EH (cell line): ENCODE measurements at places on chromosomes 2 and 18.
A peak's percentile ranks its signal among the peaks of the same experiment; 100 is the strongest.

DNA sequence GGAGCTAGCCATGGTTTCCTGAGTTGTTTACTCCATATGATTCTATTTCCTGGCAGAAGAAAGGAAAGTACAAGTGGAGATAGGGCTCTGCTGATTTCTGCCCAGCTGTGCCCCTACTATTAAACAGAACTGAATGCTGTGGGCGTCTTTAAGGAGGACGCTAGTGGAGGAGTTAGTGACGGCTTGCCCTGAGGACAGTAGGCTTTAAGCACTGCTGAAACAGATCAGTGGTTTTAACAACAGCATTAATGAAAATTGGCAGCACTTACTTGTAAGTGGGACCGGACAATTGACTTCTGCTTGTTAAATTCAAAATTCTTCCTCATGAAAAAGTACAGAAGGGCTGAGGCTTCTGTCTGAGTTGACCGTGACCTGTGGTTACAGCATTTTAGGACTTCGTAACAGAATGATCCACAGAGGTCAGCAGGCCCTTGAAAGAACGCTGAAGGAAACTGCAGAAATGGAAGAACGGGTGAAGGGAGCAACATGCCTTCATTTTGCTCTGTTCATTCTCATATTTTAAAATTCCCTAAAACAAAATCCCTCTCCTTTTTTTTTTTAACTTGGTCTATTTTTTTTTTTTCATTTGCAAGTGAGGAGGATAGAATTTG, 80.6 kb upstream of the CCDC195 start:
- no peak for DNase-seq

DNA sequence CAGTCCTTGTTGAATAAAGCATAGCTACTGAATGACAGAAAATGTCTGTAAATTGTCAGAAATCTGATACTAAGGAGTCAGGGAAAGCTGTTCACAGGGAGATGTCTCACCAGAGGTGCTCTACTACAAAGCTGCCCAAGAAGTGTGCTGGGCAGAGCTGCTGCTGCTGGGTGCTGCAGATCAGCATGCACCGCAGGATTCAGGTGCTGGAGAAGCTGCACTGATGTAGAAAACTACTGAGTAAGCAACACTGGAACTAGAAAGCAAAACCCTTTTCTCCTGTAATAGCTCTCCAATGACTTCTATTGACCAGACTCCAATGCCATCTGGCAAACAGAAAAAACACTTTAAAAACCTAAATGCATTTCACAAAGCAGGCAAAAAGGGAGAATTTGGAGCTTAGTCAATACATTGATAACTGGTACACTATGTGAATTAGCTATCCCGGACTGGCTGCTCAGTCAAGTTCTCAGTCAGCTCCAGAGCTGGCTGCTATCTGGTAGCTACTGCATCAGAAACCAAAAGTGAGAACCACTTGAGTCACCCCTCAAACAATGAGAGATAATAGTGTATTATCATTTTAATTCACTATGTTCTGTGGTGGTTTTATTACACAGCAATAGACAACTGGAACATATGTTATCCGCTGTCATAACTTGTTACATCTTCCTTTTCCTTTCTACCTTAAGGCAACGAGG, 493.1 kb downstream of the CPS1 start:
- no peak for DNase-seq

DNA sequence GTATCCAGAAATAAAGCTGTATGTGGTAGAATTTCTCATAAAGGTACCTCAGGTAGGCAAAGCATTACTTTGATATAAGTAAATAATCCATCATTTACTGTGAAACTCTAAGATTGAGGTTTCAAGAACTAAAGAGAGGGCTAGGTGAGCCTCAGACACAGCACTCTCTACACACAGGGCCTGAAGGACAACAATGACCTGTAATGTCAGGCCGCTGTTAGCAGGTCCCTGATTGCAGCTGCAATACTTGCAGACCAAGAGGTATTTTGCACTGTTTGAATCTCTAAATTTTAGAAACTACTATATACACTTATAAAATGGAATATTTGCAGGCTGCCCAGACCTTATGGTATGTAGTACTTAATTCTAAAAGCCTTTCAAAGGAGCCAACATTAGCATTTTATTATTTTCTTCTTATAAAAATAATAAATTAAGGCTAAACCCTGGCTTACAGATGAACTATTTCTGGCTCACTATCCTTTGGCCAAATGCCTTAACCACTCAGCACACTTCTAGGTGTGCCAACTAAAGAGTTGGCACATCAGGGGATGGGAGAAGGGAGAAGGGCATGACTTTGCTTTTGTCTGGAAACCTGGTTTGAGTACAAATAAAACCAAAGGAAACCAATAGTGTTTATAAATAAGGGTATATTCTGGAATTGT, 66.7 kb upstream of the SLC39A10 start:
- no peak for DNase-seq

DNA sequence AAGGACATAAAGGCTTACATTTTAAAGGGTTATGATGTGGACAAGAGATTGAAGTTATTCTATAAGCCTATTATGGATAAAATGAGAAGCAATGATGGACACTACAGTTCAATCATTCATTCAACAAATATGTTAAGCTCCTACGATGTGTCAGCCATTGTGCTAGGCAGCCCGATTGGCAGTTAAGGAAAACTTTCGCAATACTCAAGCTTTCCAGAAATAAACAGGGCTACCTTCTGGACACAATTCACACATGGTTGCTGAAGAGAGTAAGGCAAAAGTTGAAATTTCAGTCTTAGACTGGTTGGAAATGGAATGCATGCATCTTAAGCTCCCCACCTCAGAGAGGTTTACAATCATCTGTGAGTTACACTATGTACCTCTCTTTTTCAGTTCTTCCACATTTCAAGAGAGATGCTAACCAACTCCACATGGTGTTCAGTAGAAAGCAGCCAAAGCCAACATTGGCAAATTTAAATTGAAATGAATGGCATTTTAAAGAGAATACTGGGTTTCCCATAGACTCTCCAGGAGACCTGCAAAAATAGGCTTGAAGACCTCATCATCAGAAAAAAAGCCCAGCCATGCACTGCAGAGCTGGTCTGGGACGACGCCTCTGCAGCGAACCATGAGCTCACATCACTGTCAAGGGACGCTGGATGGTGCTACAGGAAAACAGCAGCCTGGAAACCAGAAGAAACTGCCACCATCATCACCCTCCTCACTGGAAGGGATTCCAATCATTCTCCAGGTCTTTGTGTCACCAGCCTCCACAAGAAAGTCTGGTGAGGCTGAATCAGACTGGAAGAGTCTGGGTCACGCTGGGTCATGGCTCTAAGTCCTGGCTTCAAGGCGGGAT, 276.3 kb downstream of the AFF3 start:
- peak; percentile 97 for DNase-seq

- DNase-seq: peak; percentile 71
Observed at GRCh38 chr18:10085416-10085815, 171.6 kb downstream of the VAPA start.

GRCh38 chr2:179842498-179843153, 18.8 kb downstream of the ZNF385B start:
- peak; percentile 35 for DNase-seq

DNA sequence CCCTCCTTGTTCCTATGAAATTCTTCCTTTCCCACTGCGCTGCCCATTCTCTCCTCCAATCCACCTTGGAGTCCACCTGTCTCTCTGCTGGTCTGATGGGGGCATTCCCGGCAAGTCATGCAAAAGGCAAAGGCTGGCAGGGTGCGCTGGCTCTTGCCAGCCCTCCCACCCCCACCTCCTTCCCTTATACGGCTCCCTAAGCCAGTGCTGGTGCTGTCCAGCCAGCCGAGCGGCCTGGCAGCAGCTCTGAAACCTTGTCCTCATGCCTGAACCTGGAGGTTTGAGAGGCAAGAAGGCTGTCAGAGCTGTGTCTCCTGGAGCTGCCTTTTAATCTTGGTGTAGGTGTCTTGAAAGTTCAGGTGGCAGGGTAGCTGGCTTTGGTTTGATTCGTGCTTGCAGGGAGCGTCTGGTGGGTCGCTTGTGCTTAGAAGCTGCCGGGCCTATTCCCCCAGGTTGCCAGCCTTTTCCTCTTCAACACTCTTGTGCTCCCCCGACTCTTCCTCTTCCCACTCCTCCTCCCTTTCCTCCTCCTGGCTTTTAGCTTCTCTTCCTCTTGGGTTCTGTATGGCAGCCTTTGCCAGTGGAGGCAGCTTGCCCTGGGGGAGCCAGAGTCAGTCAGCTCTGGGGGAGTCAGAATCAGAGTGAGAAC, 748 bp downstream of the LIPG start:
- no peak for DNase-seq

DNA sequence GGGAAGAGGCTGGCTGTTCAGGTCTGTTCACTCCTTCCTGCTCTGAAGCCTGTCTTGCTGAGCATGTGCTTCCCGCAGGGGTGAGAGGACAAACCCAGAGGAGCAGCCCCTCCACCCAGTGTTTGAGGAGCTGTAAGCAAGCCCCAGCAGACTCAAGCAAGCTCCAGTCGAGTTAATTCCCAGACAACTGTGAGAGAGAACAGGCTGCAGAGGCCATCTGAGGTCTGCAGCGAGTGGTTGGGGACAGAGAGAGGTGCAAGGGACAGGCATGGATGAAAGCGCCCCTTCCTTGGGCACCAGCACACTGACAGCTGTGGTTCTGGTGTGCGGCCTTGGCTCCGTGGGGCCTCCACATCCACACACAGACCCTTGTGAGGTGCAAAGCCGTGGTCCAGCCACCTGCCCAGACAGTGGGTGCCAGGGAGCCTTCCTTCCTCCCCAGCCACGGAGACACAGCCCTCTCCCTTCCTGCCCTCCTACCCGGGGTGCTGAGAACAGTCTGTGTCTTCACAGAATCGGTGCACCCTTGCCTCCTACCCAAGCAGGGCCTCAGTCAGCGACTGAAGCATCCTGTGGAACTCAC, 36.2 kb downstream of the MAL start:
- no peak for DNase-seq

DNA sequence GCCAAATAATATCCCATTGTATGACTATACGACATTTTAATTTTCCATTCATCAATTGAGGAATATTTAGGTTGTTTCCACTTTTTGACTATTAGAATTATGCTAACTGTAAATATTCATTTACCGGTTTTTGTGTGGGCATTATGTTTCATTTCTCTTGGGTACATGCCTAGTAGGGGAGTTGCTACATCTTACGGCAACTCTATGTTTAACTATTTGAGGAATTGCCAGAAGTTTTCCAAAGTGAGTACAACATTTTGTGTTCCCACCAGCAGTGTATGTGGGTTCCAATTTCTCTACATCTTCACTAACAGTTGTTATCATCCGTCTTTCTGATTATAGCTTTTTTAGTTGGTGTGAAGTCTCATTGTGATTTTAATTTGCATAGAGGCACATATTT, 1.6 kb upstream of the KDSR start:
- DNase-seq: no peak

- DNase-seq: peak; percentile 60
Observed at GRCh38 chr2:190637281-190637734, 11.6 kb upstream of the NAB1 start.
